Stimulated activated CD4-positive, alpha-beta T cell treated with anti-CD3 and anti-CD28 coated beads, TNF-alpha, amount 100 ng/mL, for 24 hours (primary cell): ENCODE measurements at places on chromosomes 3 and 15.

DNA sequence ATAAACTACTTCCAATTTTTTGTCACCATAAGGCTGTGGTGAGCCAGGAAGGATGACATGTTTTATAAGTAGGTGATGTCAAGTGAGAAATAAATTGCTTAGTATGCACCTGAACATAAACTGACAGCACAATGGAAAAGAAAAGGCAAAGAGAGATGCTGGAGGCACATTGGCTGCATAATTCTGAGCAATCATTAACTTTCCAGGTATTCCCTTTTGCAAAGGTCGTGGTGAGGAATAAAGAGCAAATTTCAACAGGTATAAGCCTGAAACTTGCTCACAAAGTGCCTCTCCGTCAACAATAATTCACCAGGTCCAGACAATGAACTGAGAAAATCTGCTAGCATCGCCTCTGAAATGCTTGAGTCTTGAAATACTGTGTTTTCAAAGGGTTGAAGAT is 48.2 kb downstream of the ITGB5 start:
- DNase-seq, result no peak

DNA sequence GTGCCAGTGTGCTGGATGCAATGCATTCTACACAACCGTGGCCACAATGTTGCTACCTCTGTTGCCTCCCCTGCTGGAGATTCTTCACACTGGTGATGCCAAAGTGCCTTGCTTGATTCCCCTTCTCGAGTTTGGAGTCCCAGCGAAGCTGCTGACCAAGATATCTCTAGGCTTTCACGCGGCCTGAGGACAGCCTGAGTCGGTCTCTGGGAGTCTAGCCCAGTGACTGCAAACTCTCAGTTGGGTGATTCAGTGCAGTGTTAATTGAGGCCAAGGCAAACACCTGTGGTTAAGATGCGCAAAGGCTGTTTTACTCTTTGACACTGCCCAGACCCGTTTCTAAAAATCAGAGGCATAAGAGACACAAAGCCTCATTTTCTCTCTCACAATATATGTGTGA is 434.4 kb downstream of the NR2F2 start:
- DNase-seq, result no peak

- no peak for DNase-seq
Observed at GRCh38 chr3:17143893-17144664, 259.3 kb downstream of the PLCL2 start.

GRCh38 chr3:128813097-128813496 is 66.3 kb upstream of the ACAD9 start:
- DNase-seq, result no peak

GRCh38 chr3:140910860-140911259 is 30.8 kb upstream of the SLC25A36 start:
- DNase-seq, result no peak

DNA sequence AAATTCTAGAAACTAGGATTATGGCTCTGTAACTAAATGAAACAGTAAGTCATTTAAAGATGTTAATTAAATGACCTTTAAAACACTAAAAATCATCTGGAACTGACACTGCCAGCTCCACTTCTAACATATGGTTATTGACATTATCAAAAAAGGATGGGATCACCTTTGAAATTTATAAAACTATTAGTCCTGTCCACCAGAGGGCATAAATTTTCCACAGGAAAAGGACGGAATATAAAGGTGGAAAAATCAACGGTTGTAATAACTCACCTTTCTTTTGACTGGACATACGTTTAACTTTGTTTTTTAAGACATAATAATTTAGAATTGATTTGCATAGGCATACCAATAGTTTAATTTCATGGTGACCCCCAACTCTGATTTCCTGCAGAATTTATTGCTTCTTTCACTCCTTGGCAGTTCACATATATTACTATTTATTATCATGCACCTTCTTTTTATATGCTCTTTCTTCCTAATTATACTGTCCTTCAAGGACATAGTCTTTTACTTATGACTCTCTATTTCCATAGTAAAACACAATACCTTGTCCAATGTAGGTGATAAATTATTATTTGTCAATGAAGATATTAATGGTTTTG is 345.7 kb downstream of the CADM2 start:
- no peak for DNase-seq

GRCh38 chr3:157268026-157268425 is 108.1 kb upstream of the CCNL1 start:
- no peak for DNase-seq

GRCh38 chr3:78978037-78978436 is 789.8 kb downstream of the ROBO1 start:
- DNase-seq, result no peak

DNA sequence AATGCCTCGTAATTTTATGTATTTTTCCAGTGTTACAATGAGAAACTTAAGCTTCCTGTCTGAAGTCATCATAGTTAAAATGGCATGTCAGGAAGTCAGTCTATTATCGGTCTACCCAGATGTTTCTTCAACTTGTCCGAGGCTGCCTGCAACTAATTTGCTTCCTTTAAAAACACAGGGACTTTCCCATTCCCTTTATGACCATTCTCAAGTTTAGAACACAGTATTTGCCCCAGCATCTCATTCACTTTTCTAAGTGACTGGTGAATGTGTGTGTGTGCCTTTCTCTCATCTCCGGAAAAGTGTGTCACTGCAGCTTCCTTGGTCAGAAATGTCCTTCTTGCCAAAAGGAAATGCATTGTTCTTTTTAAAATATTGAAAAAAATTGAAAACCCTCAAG is 466.6 kb downstream of the RAP2B start:
- no peak for DNase-seq

GRCh38 chr15:76196269-76197231 is 114.7 kb downstream of the ETFA start:
- DNase-seq, result no peak

GRCh38 chr15:25863111-25863967 is at the start of gene ATP10A:
Gene ATP10A (minus strand): TSS chr15:25863327. CDS start chr15:25863096, 231 bp downstream.
- peak; percentile 65 for DNase-seq

- DNase-seq, result no peak
Observed at GRCh38 chr3:169634618-169635236, 28.8 kb downstream of the MECOM start.

- DNase-seq, result no peak
Observed at GRCh38 chr3:65935724-65936123, 103.0 kb downstream of the MAGI1 start.

DNA sequence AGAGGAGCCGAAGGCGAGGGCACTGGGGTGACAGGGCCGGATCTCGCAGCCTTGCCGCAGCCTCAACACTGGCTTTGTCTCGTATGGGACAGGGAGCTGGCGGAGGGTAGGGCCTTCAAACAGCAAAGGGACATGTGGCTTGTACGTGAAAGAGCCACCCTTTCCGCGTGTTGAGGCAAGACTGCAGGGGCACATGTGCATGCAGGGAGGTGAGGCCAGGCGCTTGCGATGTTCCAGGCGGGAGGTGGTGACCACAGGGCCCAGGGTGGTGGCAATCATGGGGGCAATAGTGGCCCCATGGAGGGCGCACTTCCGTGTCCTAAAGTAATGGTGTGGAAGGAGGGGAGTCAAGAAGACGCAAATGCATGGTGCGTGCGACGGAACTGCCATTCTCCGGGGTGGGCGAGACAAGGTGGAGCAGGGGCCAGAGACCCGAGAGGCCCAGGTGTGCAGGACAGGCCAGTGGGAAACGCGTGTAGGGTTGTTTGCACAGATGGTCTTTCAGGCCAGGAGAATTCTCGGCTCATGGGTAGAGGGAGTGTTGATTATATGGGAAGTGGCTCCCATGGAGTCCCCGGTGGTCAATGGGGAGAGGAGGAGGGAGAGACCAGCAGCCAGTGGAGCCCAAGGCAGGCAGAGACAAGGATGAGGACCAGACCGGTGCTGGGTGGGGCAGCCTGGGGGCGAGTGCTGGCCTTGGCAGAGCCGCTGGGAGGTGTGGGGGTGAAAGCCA is 45.8 kb upstream of the PCSK6 start:
- no peak for DNase-seq
